ENCODE measurements at places on chromosomes 6 and 20.

DNA sequence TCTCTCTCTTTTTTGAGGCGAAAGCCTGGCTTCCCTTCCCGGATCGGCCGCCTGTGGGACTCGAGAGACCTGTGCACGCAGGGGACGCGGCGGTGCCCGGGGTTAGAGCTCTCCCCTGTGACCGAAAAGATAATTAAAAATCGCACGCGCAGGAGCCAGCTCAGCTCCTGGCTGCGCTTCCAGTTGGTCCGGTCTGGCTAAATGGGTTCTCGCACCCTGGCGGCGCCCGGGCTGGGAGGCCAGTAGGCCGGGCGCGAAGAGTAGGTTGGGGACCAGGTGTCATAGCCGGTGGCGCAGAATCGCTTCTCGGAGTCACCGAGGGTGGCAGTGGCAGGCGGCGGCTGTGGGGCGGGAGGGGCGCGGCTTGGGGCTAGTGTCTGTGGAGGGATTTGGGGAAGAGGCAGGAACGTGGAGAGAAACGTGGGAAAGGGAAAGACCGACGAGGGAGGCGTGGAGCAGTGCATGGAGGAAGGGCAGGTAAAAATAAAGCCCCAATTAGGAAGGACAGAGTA, 41.9 kb upstream of the SUPT3H start:
- peak; percentile 50 for DNase-seq

GRCh38 chr6:28501259-28501658, 14.3 kb downstream of the GPX6 start:
- DNase-seq: no peak

DNA sequence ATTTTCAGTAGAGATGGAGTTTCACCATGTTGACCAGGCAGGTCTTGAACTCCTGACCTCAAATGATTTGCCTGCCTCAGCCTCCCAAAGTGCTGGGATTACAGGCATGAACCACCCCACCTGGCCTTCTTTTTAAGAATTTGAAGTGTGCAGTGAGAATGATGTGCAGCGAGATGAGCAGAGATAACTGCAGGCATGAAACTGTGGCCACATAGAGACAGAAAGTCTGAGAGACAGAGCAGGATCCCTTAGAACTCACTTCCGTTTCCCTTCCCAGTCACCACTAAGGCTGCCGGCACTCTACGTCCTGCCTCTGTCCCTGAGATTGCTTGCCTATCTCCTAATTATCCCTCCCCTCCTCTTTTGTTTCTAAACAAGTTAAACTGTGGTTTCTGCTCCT, 27.2 kb downstream of the IL22RA2 start:
- no peak for DNase-seq

DNA sequence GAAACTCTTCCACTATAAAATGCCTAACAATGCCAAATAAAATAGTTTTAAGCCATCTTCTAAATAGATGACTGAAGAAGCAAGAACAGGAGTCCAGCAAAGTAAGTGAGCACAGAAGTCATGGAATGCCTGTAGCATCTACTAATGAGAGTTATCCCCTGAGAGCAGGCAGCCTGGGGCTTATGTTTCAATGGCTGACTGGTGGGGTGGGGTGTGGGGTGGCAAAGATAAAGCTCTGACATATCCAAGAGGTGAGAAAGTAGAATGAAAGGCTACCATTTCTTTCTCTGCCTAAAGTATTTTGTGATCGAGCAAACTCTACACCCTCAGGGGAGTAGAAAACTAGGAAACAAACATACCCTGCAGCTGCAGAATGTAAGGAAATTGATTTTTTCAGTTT, 348.8 kb downstream of the TFAP2B start:
- DNase-seq: no peak

DNA sequence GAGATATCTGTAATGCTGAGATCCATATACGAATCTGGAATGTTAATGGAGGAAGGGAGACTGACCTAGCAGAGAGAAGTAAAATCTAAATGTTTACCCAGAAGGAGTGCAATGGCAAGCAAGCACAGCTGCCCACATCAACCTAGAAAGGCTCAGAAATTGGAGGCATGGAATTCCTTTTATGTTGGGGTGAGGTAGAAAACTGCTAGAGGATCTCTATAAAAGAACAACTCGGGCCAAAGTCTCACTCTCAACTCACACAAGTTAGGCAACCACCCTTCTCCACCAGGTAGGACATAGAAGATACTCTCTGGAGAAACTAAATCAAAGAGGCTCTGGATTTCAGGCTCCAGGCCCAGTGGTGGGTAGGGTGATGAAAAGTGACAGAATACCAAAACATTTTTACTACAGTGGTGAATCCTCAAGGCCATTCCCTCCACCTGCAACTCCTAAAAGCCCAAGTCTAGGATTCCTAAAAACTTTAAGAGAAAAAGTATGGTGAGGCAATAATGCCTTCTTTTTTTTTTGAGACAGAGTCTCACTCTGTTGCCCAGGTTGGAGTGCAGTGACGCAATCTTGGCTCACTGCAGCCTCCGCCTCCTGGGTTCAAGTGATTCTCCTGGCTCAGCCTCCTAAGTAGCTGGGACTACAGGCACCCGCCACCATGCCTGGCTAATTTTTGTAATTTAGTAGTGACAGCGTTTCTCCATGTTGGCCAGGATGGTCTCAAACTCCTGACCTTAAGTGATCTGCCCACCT, 9.5 kb upstream of the ADGRG6 start:
- no peak for DNase-seq
